Suprapubic skin (tissue), 4 donors: ENCODE measurements at places on chromosomes 6 and 20. TPM values are rescaled to one million over a fixed set of nuclear protein-coding genes. Genes with fewer than 3 reads are reported as not detected.

Gene GSTA2
- total RNA-seq, result not detected

Gene ADGB
- 0.29 TPM for total RNA-seq

Gene SLC16A10
- total RNA-seq, result 31.6 TPM

Gene TPD52L1
- 202 TPM for total RNA-seq

Gene GLP1R
- total RNA-seq, result not detected

- no peak overlapping the region for H3K4me3 ChIP-seq
- no peaks in the 10 kb centered on the region for H3K4me1 ChIP-seq
- H3K27ac ChIP-seq, result no peak overlapping the region
- peaks cover 36% of the 10 kb centered on the region for H3K36me3 ChIP-seq
- no peak for DNase-seq
Measured at GRCh38 chr6:167020206-167020605, 21.0 kb downstream of the CEP43 start.

DNA sequence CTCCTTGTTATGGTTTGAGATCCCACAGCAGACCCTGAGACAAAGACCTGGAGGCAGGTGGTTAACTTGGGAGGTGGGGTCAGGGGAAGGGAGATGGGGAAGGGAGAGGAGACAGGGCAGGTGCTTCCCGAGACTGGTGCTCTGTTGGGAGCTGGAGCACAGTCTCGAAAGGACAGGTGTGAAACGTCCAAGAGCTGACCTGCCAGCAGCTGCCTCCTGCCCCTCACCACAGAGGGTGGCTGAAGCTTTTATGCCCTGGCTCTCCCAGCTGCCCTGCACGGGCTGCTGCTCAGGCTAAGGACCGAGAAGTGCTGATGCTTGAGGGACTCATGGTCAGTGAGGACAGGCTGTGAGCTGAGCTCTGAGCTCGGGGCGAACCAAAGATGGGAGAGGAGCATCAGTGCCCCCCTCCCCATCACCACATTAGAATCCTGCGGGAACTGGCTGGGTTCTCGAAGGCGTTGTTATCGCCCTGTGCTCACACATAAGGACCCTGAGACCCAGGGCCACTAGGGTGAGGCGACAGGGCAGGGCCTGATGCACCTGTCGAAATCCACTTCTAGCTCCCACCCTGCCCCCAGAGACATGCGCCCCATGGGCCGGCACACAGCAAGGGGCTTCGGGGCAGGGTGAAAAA, 25.3 kb upstream of the CD93 start:
- H3K4me1 ChIP-seq, result peaks cover 12% of the 10 kb centered on the region
- no peaks in the 10 kb centered on the region for H3K36me3 ChIP-seq
- no peak overlapping the region for H3K27ac ChIP-seq
- H3K27me3 ChIP-seq, result no peaks in the 10 kb centered on the region

GRCh38 chr6:36927691-36928546, 26.6 kb upstream of the PI16 start:
- H3K4me3 ChIP-seq, result no peak overlapping the region
- H3K27me3 ChIP-seq, result no peaks in the 10 kb centered on the region
- H3K27ac ChIP-seq, result no peak overlapping the region
- peaks cover 23% of the 10 kb centered on the region for H3K36me3 ChIP-seq
- DNase-seq, result no peak

- DNase-seq, result no peak
- no peak overlapping the region for H3K4me3 ChIP-seq
Measured at GRCh38 chr6:85421181-85421580, 28.7 kb upstream of the NT5E start.

GRCh38 chr6:26075063-26075717, 12.0 kb upstream of the HFE start:
- no peak for DNase-seq
- H3K4me3 ChIP-seq, result no peak overlapping the region
- no peaks in the 10 kb centered on the region for H3K27me3 ChIP-seq
- H3K36me3 ChIP-seq, result no peaks in the 10 kb centered on the region
- no peaks in the 10 kb centered on the region for H3K4me1 ChIP-seq

GRCh38 chr20:10713161-10713560, 39.4 kb upstream of the JAG1 start:
- H3K36me3 ChIP-seq, result no peaks in the 10 kb centered on the region
- no peak for DNase-seq
- no peaks in the 10 kb centered on the region for H3K27me3 ChIP-seq
- no peak overlapping the region for H3K27ac ChIP-seq
- H3K4me3 ChIP-seq, result no peak overlapping the region
- H3K4me1 ChIP-seq, result peaks cover 12% of the 10 kb centered on the region

- no peaks in the 10 kb centered on the region for H3K27me3 ChIP-seq
- DNase-seq, result no peak
- H3K4me1 ChIP-seq, result peaks cover 29% of the 10 kb centered on the region
- no peak overlapping the region for H3K27ac ChIP-seq
- H3K4me3 ChIP-seq, result no peak overlapping the region
Measured at GRCh38 chr20:10557685-10558084, 116.1 kb downstream of the JAG1 start.

DNA sequence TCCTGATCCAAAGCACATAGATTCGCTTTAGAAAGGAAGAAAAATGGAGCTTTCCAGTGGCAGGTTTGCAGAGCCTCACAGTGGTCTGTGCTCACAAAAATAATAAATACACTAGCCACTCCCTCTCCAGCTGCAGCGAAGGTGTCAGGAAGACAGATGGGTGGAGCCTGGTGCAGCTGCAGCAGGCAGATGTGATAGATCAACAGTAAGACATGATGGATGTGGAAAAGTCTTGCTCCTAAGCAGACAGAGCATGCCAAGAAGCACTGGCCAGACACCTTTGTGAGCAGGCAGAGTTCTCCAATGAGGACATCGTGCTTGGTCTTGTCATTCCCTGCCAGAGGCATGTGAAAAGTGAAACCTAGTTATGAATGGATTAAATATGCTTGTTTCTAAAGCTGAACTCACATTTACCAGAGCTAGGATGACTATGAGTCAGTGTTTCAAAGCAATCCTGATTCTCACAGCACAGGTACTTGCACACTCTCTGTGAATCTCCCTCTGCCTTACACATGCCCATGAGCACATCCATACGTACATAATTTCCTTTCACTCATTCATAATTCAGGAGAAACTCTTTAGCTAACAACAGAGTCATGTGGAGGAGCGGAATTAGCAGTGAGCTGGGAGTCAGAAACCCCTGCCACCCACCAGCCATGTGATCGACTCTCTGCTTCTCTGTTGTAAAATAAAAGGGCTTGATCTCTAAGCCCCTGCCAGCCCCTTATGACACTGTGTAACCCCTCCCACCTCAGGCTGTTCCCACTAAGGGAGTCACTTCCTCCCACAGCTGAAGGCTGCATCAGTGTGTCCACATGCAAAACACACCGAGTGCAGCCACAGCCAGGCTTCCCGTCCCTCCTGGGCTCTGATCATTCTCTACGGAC, 111.2 kb downstream of the SCML4 start:
- no peak for DNase-seq
- H3K27me3 ChIP-seq, result peaks cover 6% of the 10 kb centered on the region
- H3K4me1 ChIP-seq, result peaks cover 13% of the 10 kb centered on the region
- H3K36me3 ChIP-seq, result no peaks in the 10 kb centered on the region

DNA sequence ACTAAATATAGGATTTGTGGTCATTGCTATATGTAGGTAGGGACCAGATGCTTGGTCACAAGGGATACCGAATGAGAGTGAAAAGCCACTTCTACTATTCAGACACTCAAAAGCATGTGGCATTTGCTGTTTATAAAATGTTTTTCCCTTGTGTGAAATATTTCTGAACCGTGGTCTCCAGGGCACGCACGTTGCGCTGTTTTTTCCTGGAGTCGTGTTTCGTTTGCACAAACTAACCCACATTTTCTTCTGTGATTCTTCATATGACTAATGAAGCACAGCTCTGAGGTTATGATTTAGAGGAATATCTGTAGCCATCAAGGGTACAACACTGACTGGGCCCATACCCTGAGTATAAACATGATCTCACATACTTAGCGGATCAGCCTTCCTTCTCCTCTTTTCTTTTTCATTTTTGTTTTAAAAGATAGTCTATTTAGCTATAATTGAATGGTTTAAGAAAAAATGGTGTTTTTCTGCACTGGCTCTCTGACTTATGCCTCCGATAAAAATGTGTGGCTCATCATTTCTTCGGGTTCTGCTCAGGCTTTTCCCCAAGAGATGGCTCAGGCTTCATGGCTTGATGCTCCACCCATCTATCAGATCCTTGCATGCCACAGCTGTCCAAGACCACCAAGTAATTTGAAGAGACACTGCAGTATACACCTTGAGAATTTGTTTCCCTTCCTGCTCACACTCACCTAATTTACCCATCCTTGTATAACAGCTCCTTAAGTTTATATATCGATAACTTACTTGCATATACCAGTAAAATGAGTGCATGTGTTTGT, 59.9 kb upstream of the HBS1L start:
- H3K27me3 ChIP-seq, result no peaks in the 10 kb centered on the region
- no peaks in the 10 kb centered on the region for H3K4me1 ChIP-seq
- H3K4me3 ChIP-seq, result no peak overlapping the region
- no peak for DNase-seq
- no peaks in the 10 kb centered on the region for H3K36me3 ChIP-seq

- no peak overlapping the region for H3K27ac ChIP-seq
- H3K4me3 ChIP-seq, result no peak overlapping the region
- H3K27me3 ChIP-seq, result no peaks in the 10 kb centered on the region
Measured at GRCh38 chr6:80280262-80281010, 174.0 kb downstream of the BCKDHB start.

- no peaks in the 10 kb centered on the region for H3K27me3 ChIP-seq
- H3K4me1 ChIP-seq, result peaks cover 4% of the 10 kb centered on the region
- H3K36me3 ChIP-seq, result no peaks in the 10 kb centered on the region
- H3K27ac ChIP-seq, result no peak overlapping the region
- no peak for DNase-seq
Measured at GRCh38 chr20:33437141-33437911, 6.2 kb downstream of the SNTA1 start.

GRCh38 chr6:157961832-157962575, 19.7 kb upstream of the SYNJ2 start:
- H3K4me1 ChIP-seq, result no peaks in the 10 kb centered on the region
- H3K27me3 ChIP-seq, result no peaks in the 10 kb centered on the region
- H3K36me3 ChIP-seq, result no peaks in the 10 kb centered on the region
- DNase-seq, result no peak
- no peak overlapping the region for H3K27ac ChIP-seq

DNA sequence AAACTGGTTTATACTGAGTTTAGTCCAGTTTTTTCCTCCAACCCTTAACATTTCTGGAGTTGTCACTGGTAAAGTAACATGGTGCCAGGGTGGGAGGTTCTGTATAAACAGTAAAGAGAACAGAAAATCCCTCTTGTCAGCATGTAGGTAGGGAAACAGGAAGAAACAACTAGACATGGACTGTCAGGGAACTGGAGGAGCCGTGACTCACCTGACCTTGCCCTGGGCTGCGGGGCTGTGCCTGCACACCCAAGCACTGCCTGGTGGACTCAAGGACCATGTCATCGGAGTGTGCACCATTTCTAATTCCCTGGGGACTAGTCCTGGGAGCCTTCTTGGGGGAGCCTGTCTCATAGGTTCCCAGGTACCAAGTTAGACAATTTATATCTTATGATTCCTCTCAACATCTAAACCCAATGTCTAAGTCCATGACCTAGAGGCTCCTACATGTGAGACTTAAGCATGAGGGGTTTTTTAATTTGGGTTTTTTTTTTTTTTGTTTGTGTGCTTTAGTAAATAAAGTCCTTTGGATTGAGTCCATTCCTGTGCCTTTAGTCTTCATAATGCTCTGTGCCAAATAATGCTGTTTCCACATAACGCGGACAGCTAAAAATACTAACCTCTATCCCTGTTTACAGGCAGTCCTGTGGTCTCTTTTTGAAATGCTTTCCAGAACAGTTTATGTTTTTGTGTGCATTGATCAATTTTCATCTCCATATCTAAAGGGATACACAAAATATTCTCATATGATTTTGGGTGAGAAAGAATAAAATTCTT, 136.9 kb upstream of the SUPT3H start:
- no peak overlapping the region for H3K27ac ChIP-seq
- H3K36me3 ChIP-seq, result no peaks in the 10 kb centered on the region
- H3K27me3 ChIP-seq, result no peaks in the 10 kb centered on the region
- H3K4me3 ChIP-seq, result no peak overlapping the region
- DNase-seq, result no peak
- no peaks in the 10 kb centered on the region for H3K4me1 ChIP-seq

DNA sequence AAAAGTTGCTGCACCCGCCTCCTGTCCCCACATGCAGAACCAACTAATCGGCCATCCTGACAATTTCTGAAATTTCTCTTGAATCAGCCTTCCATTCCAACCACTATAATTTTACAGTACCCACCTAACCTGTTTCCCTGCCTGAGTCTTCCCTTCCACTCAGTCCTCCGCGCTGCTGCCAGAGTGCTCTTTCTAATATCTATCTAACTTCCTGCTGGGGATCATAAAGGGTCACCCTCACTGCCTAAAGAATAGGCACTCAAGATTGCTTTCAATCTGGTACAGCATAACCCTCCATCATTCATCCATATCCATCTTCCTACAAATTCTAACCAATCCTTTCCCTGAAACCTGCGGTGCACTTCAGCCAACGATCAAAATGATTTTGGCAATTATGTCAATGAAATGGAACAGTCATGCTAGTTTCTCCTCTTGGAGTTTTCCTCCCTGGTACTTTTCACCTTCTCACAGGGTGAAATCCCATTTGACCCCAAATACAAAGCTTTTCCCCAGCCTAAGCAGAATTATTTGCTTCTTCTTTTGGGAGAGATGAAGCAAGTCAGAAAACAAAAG, 117.5 kb upstream of the BEND6 start:
- no peak for DNase-seq
- H3K4me3 ChIP-seq, result no peak overlapping the region
- H3K4me1 ChIP-seq, result peaks cover 10% of the 10 kb centered on the region
- no peak overlapping the region for H3K27ac ChIP-seq
- no peaks in the 10 kb centered on the region for H3K27me3 ChIP-seq

- DNase-seq, result no peak
- no peak overlapping the region for H3K27ac ChIP-seq
- no peaks in the 10 kb centered on the region for H3K27me3 ChIP-seq
- H3K4me3 ChIP-seq, result no peak overlapping the region
Measured at GRCh38 chr6:96532399-96532798, 10.8 kb downstream of the UFL1 start.
